GDM1 (cell line): ENCODE measurements at places on chromosomes 2 and 18.

GRCh38 chr2:96771796-96772618 lies 11.3 kb downstream of the CNNM4 start:
- no peak for DNase-seq

- no peak for DNase-seq
These were observed 647.9 kb downstream of the PLCL1 start for GRCh38 chr2:198452327-198452726.

- no peak for DNase-seq
These were observed 10.0 kb upstream of the GPR55 start for GRCh38 chr2:230935130-230935430.

- DNase-seq = no peak
These were observed 81.1 kb downstream of the ACVR2A start for GRCh38 chr2:147925886-147926285.

DNA sequence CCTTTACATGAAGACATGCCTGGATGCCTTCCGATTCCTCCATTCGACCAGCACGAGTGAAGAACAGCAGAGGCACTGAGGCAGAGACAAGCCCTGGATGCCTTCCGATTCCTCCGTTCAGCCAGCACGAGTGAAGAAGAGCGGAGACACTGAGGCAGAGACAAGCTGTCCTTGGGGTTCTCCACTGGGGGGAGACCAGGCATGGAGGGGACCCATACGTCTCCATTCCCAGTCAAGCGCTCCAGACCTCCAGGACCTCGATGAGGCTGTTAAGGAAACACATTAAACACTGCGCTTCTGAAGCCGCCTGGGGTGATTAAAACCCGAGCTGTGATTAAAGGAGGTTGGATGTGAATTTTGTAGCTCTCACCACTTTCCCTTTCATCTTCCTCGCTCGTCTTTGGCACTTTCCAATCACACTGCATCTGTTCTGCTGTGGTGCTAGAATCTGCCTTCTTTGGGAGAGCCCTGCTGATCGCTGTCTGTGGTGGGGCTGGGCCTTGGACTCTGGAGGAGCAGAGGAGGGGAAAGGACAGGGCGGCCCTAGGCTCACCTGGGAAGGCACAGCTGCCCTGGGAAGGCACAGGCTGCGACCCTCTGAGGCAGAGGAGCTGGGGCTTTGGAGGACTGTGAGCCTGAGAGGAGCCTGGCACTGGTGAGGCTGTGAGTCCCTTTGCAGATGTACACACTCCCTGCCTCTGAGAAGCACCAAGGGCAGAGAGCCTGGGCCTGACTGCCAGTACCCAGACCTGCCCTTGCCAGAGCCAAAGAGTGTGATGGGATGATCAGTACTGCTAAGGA lies 463.1 kb upstream of the HS6ST1 start:
- no peak for DNase-seq

- DNase-seq = no peak
These were observed 2.0 kb upstream of the MBP start for GRCh38 chr18:77134611-77135010.

GRCh38 chr18:7467708-7468466 lies 99.2 kb upstream of the PTPRM start:
- no peak for DNase-seq

GRCh38 chr2:3427272-3427671 lies 47.8 kb downstream of the TRAPPC12 start:
- DNase-seq = no peak

DNA sequence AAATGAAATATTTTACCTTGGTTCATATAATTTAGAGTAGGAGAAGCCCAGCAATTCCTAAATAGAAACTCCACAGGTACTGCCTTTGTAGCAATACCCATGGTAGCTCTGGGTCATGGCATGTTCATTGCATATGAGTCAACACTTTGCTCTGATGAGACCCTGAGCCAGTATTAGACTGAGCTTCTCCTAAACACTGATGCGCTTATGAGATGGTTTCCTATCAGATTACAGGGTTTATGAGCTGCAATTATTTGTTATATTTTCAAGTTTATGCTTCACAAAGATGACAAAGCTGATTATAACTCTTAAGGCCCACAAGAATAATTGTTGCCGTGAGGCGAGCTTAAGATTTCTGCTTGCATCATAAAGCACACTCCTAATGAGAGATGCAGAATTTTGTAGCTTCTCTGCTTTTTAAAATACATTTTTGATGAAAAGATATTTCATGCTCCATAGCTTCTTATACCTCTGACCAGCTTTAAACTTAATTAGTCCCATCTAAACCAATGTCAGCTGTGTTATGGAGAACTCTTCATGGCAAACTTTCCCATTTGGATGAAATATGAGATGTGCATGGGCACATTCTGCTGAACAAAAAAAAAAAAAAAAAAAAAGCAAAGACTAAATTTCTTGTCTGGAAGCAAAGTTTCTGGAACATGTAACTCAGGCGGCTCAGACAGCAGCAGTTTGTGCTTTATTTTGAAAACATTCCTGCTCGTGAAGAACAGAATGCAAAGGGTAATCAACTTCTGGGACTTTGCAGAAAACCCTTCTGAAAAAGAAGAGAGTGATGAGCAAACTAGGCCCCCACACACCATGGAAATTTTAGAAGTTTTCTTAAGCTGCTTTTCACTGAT lies 162.6 kb downstream of the KCNE4 start:
- no peak for DNase-seq

- DNase-seq = peak; percentile 88
These were observed 2.2 kb upstream of the CASP8 start for GRCh38 chr2:201257956-201258665.

DNA sequence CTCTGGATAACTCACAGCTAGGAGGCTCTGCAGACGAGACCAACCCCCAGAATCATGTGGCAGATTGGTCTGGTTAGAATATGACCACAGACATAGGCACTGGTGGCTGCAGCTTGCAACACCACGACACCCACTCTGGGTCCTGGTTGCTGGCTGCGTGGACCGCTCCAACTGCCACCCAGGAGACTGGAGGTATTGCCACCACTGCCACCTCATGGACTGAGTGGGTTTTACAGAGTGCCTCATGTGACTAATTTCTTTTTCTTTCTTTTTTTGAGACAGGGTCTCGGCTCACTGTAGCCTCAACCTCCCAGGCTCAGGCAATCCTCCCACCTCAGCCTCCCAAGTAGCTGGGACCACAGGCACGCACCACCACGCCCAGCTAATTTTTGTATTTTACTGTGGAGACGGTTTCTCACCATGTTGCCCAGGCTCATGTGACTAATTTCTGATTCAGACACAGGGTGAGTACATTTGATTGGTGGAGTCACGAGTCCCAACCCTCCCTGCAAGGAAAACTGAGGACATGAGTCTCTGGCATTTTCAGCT lies 29.9 kb upstream of the NT5DC4 start:
- peak; percentile 72 for DNase-seq

DNA sequence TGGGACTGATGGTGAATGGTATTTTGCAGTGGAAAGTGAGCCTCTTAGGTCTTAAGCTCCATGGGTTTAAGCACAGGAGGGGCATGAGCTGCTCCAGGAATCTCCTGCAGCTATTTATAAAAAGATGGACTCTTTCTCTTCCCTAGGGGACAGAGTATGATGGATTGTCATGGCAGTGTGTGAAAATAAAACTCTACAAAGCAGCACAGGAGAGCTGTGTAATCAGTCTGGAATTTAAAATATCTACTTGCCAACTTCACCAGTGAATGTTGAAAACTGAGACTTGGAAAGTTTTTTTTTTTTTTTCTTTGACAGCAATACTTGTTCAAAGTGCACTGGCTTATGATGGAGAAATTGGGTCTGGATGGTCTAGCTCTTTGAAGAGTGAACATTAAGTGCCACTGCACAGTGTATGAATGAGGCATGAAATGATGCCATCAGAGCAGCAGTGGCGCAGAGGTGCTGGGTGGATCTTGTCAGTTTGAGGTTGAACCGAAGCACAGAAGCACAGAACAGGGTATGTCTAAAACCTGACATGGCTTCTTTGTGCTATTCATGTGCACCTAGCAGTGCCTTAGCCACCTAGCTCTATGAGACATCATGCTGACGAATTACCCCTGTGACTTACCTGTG lies 245.4 kb downstream of the PTPRM start:
- DNase-seq = no peak

DNA sequence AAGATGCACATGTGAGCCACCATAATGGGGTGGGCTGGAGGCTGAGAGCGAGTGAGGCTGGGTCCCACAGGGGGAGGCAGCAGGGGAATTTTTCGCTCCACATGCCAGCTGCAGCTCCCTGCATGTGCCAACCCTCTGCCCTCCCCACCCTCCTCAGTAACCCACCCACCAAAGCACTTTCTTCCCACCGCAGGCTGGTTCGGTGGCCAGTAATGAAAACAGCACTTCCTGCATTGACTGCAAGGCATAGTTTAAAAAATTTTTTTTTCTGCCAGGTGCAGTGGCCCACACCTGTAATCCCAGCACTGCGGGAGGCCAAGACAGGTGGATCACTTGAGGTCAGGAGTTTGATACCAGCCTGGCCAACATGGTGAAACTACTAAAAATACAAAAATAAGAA lies 147.5 kb upstream of the TTC39C start:
- no peak for DNase-seq

- no peak for DNase-seq
These were observed 19.0 kb upstream of the SERPINB2 start for GRCh38 chr18:63868546-63868945.

DNA sequence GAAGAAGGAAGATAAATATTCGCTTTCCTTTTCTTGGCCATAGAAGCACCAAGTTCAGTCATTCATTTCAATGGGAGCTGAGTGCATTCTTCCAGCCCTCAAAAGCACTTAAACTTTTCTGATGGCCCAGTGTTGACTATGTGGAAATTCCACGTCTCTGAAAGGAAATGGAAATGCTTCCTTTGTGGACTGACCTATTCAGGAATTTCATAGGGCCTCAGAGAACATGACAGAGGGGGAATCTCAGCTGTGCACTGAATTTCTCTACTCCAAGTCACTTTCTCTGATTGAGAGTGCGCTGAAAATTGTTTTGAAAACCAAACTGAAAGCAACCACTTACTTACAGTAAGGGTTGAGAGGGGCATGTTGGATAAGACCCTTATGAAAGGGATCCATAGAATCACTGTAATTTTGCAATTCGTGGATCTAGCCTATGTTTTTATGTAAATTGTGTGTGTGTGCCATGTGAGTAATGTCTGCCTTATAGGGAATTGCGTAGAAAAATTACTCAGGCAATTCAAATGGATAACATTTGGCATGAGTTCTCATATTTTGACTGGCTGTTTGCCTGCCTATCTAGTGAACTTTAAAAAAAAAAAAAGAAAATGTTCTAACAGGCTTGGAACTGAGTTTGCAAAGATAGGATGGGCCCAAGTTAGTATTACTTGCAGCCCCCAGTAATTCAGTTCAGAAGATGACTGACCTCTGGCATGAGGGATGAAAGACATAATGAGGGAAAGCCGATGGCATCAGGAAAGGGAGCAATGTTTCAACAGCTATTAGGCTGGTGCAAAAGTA lies 437.0 kb downstream of the PTPRM start:
- DNase-seq = no peak

DNA sequence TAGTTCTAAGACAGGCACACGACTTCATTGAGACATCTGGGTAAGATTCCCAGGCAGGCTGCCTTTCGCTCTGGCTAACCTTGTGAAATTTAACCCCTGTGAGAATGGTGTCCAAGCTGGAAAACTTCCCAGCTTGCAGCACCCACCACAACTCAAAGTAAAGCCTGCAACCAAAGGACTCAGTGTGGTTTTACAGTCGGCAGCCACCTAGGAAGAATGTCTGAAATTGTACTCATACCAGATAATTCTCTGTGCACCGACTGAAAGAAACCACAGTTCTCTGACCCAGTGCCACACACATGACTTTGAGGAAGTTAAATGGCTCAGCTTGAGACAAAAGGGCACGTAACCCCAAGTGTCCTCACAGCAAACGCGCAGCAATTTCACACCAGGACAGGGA lies 125.7 kb downstream of the RBMS1 start:
- DNase-seq = peak; percentile 32

GRCh38 chr18:10057894-10058791 lies 144.3 kb downstream of the VAPA start:
- no peak for DNase-seq

- no peak for DNase-seq
These were observed 3.9 kb downstream of the IL18R1 start for GRCh38 chr2:102359527-102359926.

DNA sequence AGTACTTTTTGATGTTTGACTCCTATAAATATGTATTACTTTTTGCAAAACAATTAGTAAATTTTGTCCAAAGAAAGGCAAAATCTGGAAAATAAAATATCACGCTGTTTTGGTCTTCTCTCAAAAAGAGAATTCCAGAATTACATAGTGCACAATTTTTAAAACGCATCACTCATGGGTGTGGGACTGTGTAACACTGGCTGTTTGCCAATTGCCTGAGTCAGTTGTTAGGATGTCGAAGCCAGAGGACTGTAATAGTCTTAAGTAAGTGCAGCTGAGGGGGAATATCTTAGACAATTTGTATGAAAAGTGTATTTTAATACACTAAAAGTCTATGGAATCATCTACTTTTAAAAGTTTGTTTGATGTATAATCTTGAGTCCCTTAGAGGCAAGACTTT lies 24.1 kb upstream of the EPHA4 start:
- DNase-seq = no peak

GRCh38 chr2:24856791-24857211 lies 63.2 kb downstream of the ADCY3 start:
- DNase-seq = no peak

DNA sequence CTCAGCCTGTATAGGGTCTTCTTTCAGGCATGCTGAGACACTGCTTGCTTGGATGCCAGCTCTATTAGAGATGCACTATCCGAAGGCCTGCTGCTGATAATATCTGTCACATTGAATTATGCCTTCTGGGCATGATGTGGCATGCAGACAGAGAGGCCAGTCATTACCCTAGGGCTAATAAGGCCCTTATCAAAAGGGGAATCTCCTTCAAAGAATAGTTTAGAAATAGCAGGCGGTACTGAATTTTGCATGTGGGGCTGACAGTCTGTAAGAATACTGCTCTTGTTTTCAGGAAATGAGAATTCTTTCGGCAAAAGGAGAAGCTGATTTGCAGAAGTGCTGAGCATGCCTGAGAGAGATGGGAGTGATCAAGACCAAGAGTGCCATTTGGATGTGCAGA lies 13.1 kb upstream of the LHCGR start:
- DNase-seq = no peak

DNA sequence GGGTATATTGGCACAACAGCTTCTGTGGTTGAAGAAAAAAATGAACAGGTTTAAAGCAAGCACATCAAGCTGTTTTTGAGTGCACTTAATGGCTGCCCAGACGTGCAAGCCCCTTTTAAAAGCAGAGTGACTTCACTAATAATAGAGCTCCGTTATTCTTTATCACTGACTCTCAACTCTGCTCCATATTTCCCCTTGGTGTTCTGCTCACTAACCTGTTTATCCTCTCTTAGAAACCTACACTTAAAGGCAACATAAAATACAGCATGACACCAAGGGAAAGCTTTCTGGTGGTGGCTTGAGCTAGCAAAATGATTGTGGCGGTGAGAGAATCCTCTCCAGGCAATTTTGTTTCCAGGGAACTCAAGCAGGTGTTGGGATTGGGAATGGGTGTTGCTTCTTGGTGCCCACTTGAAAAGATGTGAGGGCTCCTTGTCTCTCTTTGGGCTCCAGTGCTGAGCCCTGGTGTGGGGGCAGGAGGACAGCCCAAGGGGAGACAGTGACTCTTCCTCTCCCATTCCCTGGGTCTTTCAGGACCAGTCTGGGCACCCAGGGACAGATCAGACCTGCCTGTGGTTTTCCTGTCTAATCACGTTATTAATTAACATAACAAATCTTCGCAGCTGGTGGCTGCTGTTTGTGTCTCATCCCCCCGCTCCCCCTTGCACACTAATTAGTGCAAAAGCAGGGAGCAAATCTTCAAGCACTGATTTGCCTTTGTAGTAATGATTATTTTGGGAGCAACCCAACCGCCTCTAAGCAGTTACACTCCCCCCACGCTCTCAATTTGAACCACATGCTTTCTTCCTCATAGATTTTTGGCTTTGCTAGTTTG lies 289.4 kb upstream of the CXCR4 start:
- no peak for DNase-seq

GRCh38 chr2:129698593-129698992 lies 280.9 kb upstream of the RAB6C start:
- DNase-seq = no peak
